ENCODE measurements at places on chromosomes 16 and 17.

- no peaks in the 10 kb centered on the region for H3K4me1 ChIP-seq
- H3K4me3 ChIP-seq, result no peak overlapping the region
- H3K27ac ChIP-seq, result no peak overlapping the region
- no peak for DNase-seq
Measured at GRCh38 chr17:48792033-48792798, 24.8 kb downstream of the TTLL6 start.

- H3K36me3 ChIP-seq, result peaks cover 31% of the 10 kb centered on the region
- H3K4me1 ChIP-seq, result no peaks in the 10 kb centered on the region
- DNase-seq, result no peak
- no peaks in the 10 kb centered on the region for H3K27me3 ChIP-seq
- H3K4me3 ChIP-seq, result no peak overlapping the region
Measured at GRCh38 chr17:66789093-66789492, 45.8 kb upstream of the CACNG5 start.

DNA sequence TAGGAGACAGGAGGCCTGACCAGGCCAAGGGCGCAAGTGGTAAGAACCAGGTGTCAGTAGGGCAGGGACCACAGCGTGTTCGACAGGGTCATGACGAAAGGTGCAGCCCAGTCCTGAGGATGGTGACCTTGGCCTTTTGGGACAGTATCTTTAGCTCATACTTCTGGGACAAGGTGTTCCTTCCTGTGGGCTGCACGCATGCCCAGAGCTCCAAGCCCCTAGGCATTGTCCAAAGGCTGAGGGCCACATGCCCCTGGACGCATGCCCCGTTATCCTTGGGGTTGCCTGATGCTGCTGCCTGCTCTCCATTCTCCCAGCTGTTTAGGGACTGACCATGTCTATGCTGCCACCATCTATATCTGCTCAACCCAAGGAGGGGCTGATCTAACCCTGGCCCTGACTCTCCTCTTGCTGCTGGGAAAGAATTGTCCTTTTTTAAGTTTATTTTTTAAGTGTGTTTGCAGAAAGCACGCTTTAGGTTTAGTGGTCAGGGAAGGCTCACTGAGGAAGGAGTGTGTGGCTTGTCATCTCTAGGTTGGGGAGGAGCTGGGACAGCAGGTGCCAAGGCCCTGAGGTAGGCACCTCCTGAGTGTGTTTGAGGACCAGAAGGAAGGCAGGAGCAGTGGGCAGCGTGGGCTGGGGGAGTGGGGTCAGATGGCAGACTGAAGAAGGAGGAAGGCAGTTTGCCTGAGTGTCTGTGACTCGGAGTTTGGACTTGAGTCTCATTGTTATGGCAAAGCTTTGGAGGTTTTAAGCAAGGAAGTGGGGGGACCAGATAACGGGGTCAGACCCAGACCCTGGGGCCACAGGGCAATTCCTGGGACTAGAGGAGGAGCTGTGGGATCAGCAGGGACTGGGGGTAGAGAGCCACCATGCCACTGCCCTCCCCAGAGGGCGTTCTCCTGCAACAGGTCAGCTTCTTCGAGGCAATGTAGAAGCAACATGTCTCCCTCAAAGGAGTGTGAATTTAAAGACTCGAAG lies 15.1 kb upstream of the CBX4 start:
- no peaks in the 10 kb centered on the region for H3K27me3 ChIP-seq
- H3K36me3 ChIP-seq, result no peaks in the 10 kb centered on the region
- no peaks in the 10 kb centered on the region for H3K4me1 ChIP-seq
- H3K4me3 ChIP-seq, result no peak overlapping the region
- H3K27ac ChIP-seq, result no peak overlapping the region
- DNase-seq, result no peak

- H3K27ac ChIP-seq, result peak within 1 kb of the TSS; percentile 90
- peaks cover 15% of the 10 kb centered on the region for H3K4me1 ChIP-seq
- H3K36me3 ChIP-seq, result peaks cover 5% of the 10 kb centered on the region
- H3K4me3 ChIP-seq, result peak within 1 kb of the TSS; percentile 85
Measured at GRCh38 chr17:35578197-35578928, at the start of gene PEX12. PEX12 (minus strand) TSS chr17:35578571; CDS start chr17:35578021, 550 bp downstream.

DNA sequence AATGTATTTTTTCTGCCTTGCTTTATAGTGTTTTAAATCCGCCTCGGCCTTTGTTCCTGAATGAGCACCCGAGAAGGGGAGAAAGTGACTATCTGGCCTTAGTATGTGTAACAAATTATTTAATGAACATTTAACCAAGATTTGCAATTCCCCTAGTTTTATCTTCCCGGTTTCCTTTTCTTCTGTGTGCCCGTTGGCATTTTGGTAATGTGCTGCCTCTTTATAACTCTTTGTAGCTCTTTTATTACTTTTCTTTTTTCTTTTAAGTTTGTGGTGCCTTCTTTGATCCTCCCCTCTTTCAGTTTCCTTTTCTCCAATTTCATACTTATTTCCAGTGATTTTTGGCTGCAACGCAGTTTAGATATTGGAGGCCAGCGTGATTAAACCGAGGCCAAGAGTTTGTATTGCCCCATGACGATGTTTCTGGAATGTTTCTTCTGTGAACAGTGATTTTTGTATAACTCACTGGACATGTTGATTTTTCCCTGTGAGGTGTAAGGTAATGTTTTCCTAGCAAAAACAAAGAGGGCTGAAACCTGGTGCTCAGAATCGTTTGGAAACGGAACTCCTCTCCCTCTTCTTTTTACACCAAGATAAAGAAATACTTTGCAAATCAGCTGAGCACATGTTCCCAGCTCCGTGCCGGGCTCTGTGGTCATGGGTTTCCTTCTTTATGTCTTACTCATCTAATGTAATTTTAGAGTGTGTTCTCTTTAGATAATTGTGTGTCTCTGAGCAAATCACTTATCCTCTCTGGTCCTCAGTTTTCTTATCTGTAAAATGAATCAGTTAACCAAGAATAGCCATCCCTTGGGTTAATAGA lies 344.3 kb downstream of the WWOX start:
- H3K4me1 ChIP-seq, result no peaks in the 10 kb centered on the region
- no peaks in the 10 kb centered on the region for H3K27me3 ChIP-seq
- H3K4me3 ChIP-seq, result no peak overlapping the region

DNA sequence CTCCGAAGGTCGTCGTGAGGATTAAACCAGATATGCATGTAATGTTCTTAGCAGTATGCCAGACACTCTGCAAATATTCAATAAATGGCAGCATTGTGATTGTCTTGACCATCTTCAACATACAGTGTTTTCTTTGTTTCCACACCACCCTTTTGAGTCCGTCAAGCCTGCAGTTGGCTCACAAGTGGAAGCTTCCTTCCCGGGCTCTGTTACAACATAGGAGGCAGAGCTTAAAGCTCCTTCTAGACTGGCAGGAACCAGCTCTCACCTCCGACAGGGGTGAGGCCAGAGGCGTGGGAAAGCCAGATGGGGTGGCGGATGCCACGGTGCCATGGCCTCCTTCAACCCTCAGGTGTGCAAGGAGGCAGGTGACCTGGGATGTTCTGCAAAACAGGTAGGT lies 138.3 kb downstream of the FOXL1 start:
- DNase-seq, result no peak
- no peaks in the 10 kb centered on the region for H3K36me3 ChIP-seq
- no peak overlapping the region for H3K4me3 ChIP-seq
- H3K27me3 ChIP-seq, result no peaks in the 10 kb centered on the region
- H3K27ac ChIP-seq, result no peak overlapping the region

DNA sequence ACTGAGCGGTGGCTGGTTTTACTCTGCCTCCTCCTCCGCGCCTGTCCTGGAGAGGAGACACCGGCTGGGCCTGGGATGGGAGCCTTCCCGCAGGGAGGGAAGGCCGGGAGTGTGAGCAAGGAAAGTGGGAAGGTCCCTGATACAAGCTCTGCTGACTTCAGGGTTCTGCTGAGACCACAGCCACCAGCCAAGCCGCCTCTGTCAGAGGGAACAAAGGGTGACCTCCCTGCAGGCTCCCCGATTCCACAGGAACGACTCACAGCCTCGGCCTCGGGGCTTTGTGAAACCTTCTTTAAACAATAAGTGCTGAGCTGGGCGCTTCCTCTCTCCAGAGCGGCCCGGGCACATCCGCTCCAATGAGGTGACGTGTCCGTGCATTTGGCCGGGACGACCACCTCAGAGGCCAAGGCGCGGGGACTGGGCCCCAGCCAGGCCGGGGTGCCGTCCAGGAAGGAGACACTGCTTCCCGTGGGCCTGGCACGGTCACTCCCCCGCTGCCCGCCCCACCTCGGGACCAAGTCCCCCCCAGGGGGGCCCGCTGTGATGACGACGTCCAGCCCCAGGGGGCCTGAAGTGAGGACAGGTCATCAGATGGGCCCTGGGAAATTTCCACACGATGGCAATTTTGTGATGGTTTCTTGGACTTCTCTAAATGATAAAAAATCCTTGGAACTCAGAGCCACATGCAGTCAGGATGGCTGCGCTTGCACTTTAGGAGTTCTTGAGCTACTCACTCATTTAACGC lies 11.8 kb upstream of the CIBAR2 start:
- no peaks in the 10 kb centered on the region for H3K27me3 ChIP-seq
- no peak overlapping the region for H3K4me3 ChIP-seq
- DNase-seq, result no peak
- no peak overlapping the region for H3K27ac ChIP-seq
- H3K36me3 ChIP-seq, result no peaks in the 10 kb centered on the region
- H3K4me1 ChIP-seq, result no peaks in the 10 kb centered on the region

DNA sequence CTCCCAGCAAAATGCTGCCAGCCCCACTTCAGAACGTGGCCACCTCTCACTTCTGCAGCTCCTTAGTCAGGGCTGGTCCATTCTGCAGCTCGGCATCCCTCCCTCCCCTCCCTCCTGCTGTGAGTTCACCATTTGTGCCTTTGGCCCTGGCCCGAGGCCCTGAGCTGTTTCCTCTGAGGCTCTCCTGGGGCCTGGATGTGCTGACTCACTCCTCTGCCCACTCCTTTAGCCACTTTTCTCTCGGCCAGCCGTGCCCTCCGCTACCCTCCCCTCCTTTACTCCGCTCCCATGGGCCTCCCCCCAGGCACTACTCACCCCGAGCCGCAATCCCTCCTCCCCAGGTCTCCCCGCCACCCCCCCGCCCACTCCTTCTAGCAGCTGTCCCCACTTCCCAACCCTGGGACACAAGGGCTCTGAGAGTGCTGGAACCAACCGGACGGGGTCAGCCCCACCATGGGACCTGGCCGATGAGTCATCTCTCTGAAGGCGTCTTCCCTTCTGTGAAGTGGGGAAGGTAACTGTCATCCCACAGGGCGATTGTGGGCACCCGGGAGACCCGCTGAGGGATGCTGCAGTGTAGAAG lies 11.5 kb downstream of the KCNG4 start:
- H3K27ac ChIP-seq, result no peak overlapping the region
- H3K36me3 ChIP-seq, result no peaks in the 10 kb centered on the region
- no peak overlapping the region for H3K4me3 ChIP-seq
- H3K27me3 ChIP-seq, result peaks cover 10% of the 10 kb centered on the region
- no peaks in the 10 kb centered on the region for H3K4me1 ChIP-seq

DNA sequence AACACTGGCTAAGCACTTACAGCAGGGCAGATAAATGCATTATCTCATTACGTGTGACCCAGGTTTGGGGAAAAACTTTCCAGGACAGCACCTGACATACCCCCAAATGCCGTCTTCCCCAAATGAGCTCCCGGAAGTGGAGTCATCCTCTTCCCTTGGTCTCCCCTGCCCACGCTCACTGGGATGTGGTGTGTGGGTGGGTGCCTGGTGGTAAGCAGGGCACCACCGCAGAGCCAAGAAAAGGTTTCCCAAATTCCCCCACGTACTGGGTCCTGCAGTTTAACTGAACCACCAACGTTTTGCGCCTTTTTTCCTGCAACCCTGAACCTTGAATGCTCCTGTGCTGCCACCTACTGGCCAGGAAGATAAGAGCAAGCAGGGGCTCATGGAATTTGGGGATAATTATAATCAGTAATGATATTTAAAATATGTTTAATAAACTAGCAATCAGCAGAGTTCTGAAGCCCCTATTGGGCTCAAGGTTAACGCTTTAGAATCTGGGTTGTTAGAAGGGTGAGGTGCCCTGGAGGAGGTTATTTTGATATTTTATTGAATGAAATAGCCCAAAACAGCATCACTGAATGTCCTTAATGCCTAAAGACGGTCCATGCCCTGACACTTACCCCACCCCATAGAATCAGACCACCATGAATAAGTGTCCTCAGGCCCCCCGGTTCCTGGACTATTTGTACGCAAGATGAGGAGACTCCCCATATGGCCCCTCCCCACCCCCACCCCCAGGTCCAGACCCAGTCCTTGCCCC lies 8.0 kb downstream of the SPPL2C start:
- no peaks in the 10 kb centered on the region for H3K27me3 ChIP-seq
- no peaks in the 10 kb centered on the region for H3K4me1 ChIP-seq
- no peak overlapping the region for H3K27ac ChIP-seq
- peak; percentile 59 for DNase-seq
- H3K36me3 ChIP-seq, result no peaks in the 10 kb centered on the region
- H3K4me3 ChIP-seq, result no peak overlapping the region

DNA sequence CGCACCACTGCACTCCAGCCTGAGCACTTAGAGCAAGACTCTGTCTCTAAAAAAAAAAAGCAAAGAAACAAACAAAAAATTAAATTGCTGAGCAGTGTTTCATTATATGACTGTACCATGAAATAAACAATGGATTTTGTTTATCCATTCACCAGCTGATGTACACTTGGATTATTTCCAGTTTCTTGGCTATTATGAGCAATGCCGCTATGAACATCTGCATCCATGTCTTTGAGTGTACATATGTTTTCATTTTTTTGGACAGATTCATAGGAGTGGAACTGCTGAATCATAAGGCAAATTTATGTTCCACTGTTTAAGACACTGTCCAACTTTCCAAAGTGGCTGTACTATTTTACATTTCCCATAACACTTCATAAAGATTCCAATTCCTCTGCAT lies 8.0 kb downstream of the RNF157 start:
- no peaks in the 10 kb centered on the region for H3K27me3 ChIP-seq
- H3K4me3 ChIP-seq, result no peak overlapping the region
- H3K4me1 ChIP-seq, result peaks cover 19% of the 10 kb centered on the region
- H3K36me3 ChIP-seq, result no peaks in the 10 kb centered on the region
- H3K27ac ChIP-seq, result no peak overlapping the region
